T-helper 22 cell (primary cell): ENCODE measurements at places on chromosomes 13 and 19.
A peak's percentile ranks its signal among the peaks of the same experiment; 100 is the strongest.

DNA sequence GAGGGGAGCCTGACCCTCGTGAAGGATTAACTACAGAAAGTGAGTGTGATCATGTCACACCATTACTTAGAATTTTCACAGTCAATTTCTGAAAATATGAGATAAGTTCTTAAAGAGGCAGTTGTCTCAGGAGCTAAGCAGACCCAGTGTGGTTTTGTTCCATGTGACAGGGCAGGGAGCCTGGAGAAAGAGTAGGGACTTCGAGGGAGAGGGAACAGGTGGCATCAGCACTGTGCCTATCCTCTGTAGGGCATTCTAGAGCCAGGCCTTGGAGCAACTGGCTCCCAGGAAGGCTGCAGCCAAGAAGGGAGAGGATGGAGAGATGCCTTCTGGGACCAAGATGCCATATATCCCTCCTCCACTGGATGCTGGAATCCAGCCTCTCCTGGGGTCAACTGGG, 183.0 kb downstream of the TSHZ3 start:
- no peak for DNase-seq

DNA sequence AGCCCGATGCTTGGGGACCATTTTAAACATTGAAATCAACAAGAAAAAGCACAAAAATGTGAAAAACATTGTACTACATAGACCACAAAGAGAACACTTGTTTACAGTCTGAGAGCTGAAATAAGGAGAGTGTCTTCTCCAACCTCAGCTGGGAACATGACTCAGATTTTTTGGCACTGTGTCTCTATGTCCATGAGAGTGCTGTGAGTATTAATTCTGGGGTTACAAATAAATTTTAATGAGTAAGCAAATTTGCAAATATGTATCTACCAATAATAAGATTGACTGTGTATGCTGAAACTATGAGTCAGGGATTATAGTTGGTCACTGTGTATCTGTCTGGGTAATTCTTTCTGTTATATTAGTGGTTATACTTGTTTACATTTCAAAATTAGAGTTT, 174.0 kb downstream of the DCT start:
- no peak for DNase-seq

DNA sequence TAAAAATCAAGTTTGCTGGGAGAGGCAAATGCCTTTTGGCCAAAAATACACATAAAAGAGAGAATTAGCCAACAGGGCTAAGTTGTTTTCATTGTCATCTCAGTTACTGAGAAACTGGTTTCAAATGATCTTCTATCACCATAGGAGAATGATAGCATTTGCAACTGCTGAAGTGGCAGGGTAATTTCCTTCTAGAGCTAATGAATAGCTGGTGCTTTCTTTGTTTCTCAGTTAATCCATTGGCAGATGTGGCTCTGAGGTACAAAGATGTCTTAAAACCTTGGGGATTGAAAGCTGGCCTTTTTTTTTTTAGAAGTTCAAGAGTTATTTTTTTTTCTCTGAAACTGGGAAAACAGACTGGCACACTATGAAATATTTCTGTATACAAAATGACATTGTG, 332.7 kb upstream of the KLF12 start:
- no peak for DNase-seq

- DNase-seq, result no peak
Measured at GRCh38 chr13:110057052-110057451, 249.9 kb downstream of the COL4A1 start.

GRCh38 chr19:46442808-46443450, 14.2 kb upstream of the PNMA8C start:
- DNase-seq, result no peak

- peak; percentile 0 for DNase-seq
Measured at GRCh38 chr19:53432088-53432661, 391 bp downstream of the ZNF761 start.

DNA sequence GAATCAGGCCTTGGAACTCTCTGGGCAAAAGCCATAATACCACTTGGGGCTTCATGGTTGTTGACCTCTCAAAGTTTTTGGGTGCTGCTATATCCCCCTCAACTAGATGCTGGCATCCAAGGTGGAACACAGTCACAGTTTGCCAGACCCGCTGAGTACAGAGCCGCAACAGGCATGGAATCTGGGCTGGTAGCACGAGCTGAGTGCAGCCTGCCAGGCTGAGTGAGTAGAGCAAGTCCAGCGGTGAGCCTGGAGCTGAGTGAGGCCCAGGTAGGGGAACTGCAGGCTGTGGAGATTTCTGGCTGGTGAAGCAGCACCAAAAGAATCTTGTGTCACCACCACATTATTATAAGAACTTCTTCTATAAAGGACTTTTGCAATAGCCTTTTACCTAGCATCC, 192.6 kb downstream of the PCDH17 start:
- no peak for DNase-seq

DNA sequence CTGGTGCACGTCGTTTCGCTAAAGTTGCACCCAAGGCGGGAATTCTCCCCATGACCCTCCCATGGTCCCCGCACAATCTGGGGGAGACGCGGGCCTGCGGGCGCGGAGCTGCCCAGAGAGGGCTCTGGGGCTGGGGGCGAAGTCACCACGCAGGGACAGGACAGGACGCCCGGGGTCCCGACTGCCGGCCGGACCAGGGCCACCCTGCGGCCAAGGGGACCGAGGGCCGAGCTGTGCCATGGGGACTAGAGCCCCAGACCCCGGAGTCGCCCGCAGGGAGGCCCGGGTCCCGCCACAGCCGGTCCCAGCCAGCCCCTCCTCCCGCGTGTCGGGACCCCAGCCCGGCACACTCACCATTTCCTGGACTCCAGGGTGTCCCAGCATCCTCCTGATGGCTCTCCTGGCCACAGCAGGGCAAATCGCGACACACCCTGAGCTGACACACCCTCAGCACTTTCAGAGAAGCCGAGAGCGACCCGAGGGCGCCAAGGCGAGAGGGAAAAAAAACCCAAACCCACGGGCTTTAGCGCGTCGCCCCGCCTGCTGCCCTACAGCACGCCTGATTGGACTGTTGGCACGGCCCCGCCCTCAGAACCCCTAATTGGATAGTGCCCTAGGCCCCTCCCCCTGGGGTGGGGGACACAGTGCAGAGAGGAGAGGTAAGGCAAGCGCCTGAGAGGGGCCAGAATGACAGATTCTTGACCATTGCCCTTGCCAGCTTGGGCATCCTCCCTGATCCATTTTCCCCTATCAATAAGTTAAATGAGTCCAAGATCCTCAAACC, 28.6 kb downstream of the ZNF44 start:
- no peak for DNase-seq

- no peak for DNase-seq
Measured at GRCh38 chr19:4439243-4439642, 18.4 kb downstream of the UBXN6 start.

- no peak for DNase-seq
Measured at GRCh38 chr13:97883396-97883795, 70.1 kb upstream of the IPO5 start.

- DNase-seq, result no peak
Measured at GRCh38 chr13:46860722-46861121, 36.1 kb downstream of the HTR2A start.

DNA sequence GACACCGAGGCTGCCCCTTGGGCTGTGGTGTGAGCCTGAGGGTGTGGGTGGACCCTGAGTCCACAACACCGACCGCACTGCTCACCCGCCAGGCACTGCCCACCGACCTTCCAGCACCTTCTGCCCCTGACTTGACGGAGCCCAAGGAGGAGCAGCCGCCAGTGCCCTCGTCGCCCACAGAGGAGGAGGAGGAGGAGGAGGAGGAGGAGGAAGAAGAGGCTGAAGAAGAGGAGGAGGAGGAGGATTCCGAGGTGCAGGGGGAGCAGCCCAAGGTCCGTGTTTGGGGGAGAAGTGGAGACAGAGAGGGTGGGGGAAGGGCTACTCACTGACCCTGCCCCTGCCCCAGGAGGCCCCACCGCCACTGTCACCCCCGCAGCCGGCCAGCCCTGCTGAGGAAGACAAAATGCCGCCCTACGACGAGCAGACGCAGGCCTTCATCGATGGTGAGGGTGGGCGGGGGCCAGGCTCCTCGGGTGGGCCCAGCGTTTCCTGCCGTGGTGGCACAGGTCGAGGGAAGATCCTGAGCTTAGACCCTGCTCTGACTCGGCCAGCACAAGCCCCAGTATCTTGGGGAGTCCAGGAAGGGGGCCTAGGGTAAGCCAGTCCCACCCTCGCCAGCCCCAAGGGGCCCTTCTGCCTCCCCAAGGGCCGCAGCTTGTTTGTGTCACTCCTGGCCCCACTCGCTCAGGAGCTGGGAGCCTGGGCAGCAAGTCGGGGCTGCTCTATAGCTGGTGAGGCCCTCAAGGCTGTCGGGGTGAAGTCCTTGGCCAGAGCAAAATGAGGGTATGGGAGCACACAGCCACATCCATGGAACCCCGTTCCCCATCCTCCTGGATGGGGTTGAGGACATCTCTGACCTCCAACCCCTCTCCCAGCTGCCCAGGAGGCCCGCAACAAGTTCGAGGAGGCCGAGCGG, 12.2 kb downstream of the PRKCSH start:
- DNase-seq, result no peak

DNA sequence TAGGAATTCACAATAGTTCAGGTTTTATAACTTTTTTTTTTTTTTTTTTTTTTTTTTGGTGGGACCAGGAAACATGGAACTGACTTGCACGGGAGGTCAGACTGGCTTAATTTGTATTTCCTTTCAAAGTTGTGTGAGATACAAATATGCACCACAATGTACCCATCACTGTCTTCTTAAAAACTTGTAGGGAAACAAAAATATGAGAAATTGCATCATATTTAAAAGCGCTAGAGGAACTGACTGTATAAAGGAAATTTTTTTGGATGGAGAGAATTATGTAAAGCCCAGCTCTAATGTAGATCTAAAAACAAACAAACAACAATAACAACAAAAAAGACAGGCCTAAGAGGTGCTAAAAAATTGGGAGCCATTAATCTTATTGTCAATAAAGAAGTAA, 246.5 kb downstream of the DCT start:
- no peak for DNase-seq

DNA sequence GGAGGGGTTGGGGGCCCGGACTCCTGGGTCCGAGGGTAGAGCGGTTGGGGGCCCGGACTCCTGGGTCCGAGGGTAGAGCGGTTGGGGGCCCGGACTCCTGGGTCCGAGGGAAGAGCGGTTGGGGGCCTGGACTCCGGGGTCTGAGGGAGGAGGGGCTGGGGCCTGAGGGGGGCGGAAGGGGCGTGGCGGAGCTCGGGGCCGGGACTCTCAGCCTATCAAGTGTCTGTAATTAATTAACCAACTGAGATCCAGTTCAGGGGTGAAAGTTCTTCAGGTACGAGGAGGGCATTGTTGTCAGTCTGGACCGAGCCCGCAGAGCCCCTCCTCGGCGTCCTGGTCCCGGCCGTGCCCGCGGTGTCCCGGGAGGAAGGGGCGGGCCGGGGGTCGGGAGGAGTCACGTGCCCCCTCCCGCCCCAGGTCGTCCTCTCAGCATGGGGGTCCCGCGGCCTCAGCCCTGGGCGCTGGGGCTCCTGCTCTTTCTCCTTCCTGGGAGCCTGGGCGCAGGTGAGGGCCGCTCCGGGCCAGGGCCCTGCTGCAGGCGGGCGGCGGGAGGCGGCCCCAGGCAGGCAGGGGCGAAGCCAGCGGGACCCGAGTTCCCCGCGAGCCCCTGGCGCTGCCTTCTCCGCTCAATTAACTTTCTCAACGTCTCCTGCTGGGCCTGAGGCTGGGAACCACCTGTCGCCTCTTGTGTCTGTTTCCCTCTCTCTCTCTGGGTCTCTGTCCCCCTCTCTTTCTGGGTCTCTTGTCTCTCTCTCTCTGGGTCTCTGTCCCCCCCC, 697 bp downstream of the FCGRT start:
- DNase-seq, result no peak

DNA sequence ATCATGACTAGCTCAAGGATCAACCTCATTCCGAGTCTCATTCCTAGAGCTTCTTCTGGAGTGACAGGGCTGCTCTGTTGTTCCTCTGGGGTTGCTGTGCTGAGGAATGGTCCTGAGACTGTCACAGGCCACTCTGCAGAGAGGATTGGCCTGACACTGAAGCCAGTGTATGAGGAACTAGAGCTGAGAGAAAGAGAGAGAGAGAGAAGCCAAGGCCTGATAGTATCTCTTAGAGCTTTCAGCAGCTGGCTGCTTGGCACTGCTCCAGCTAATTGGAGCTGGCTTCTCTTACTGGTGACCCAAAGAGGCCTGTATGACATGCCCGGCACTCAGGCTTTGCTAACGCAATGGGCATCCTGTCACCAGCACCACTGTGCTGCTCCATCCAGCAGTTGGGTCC, 73.4 kb upstream of the FLT1 start:
- DNase-seq, result no peak

GRCh38 chr19:16460454-16460853, 11.3 kb downstream of the EPS15L1 start:
- DNase-seq, result no peak

GRCh38 chr13:29782798-29783197, 67.6 kb downstream of the UBL3 start:
- DNase-seq, result no peak

DNA sequence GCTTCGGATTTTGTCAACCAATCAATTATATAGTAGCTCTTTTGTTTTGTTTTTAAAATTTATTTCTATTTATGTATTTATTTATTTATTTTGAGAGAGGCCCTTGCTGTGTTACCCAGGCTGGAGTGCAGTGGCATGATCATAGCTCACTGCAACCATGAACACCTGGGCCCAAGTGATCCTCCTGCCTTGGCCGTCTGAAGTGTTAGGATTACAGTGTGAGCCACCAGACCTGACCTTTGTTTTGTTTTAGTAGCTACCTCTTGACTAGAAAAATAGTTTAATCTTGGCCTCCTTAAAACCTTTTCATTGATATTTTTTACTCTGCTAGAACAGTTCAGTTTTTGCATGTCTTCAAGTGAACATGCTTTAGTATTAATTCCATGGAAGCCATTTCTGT, 15.1 kb downstream of the GARRE1 start:
- DNase-seq, result no peak

DNA sequence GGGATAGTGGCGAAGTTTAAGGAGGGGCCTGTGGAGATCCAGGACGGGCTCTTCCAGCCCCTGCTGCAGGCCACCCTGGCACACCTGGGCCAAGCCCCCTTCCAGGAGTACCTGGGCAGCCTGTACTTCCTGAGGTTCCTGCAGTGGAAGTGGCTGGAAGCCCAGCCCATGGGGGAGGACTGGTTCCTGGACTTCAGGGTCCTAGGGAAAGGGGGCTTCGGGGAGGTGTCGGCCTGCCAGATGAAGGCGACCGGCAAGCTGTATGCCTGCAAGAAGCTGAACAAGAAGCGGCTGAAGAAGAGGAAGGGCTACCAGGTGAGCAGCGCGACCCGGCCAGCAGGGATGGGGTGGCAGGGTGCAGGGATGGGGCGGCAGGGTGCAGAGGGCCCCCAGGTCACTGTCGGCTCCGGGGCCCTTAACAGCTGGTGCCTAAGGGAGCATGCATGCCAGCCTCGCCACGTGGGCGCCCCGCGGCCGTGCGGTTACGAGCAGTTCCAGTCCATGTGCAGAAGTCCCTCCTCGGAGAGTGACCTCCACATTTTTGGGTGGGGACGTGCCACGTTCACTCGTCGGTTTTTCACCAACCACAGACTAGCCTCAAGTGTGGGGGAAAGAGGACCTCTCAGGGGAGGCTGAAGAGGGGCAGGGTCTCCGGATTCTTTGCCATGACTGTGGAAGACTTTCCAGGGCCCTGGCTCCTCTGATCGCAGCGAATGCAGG, 912 bp downstream of the GRK1 start:
- no peak for DNase-seq
